ENCODE measurements at places on chromosomes 1 and 21.

- DNase-seq = no peak
Observed at GRCh38 chr21:31222142-31222541, 121.9 kb downstream of the TIAM1 start.

DNA sequence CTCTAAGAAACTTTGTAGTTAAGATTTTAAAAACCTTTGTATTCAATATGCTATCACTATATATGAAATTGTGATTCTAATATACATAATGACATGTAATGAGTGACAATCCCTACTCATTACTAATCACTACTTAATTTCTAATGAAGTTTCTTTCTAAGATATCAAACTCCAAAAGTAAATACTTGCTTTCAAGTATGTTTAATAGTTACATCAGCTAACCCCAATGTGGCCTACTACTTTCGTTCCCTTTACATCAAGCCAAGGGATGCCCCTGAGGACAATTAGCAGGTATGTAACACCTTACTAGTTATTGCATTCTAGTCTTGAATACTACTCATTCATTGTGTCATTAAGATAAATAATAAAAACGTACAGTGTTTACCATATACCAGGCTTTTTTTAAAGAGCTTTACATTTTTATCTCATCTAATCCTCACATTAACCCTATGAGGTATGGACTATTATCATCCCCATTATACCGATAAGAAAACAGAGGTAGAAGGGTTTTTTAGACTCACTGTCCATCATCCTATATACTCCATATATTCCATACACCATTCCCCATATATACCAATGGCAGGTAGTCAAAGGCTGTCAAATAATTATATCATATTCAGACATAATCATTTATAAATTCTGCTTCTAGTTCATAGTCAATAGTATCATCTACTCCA, 4.2 kb downstream of the PPP1R15B start:
- DNase-seq = no peak

GRCh38 chr1:14055442-14056223, 355.6 kb downstream of the PRDM2 start:
- DNase-seq = no peak

DNA sequence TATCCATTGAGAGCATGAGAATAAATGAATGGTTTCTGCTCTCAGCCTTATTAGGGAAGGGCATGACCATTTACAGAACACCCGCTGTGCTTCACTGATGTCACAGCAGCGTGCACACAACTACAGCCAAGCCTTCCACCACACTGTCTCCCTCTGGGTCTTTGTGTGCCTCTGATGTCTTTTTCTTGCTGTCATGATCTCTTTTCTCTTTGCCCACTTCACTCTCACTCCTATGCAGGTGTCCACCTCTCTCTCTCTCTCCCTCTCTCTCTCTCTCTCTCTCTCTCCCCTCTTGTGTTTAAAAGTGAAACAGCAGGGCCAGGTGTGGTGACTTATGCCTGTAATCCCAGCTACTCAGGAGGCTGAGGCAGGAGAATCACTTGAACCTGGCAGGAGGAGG, 232.5 kb upstream of the JUN start:
- DNase-seq = peak; percentile 52

- peak; percentile 57 for DNase-seq
Observed at GRCh38 chr1:114153261-114154145, at the start of gene SYT6. TSS of gene SYT6 (minus strand) at chr1:114153869. CDS start at chr1:114153772, 97 bp downstream.

All from eye (tissue), 1 donor.